ENCODE measurements at places on chromosomes 7 and 10. TPM values are rescaled to one million over a fixed set of nuclear protein-coding genes. Genes with fewer than 3 reads are reported as not detected.

The SPDYE6 gene
- total RNA-seq = not detected

The STOX1 gene
- total RNA-seq = 0.14 TPM

The TMEM176A gene
- 1.1 TPM for total RNA-seq

The C10orf105 gene
- total RNA-seq = under 0.01 TPM

The IGF2BP3 gene
- 12.8 TPM for total RNA-seq

The GNB2 gene
- 59.2 TPM for total RNA-seq

The SPAM1 gene
- total RNA-seq = not detected

The ACTL6B gene
- total RNA-seq = not detected

The STAMBPL1 gene
- total RNA-seq = 27.3 TPM

The GJD4 gene
- total RNA-seq = not detected

The ADCY1 gene
- 0.28 TPM for total RNA-seq

All from smooth muscle cell of bladder (primary cell).